Activated CD4-positive, alpha-beta memory T cell treated with anti-CD3 and anti-CD28 coated beads for 36 hours (primary cell): ENCODE measurements at places on chromosomes 11 and 22.

GRCh38 chr11:125301346-125301745 lies 136.8 kb downstream of the PKNOX2 start:
- DNase-seq = no peak

DNA sequence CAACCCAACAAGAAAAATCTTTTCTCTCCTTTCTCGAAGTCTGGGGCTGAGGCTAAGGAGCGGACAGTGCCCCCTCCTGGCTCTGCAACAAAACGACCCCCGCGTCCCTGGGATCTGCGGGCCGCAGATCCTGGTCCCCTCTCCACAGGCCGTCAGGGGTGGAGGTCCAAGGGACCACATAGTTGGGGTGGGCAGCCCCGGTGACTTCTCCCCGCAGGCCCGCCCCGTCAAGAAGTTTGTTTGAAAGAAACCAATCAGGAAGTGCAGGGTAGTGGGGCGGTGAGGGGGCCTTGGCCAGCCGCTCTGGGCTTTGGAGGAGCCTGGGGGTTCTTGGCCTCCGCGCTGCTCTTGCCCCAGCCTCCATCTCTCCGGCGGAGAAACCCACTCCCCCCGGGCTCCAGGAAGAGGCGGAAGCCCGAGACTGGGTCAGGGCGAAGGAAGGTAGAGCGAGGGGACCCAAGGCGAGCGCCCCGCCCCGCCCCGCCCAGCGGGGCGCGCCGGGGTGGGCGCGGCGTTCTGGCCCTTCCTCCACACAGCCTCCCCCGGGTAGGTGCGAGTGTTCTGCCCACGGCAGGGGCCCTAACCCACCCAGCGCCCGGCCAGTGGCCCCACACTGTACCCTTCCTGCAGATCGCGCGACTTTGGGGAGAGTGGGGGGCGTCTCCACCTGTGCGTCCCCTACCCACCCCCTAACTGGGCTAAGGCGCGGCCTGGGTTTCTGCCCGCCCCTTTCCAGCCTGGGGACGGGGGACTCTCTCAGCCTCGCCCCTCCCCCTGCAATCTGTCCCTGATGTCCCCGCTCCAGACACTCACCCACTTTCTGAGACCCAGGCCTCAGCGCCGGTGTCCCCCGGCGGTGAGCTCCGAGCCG lies 1.3 kb downstream of the TP53I11 start:
- DNase-seq = peak; percentile 37

- no peak for DNase-seq
Observed at GRCh38 chr11:9092072-9092471, 673 bp upstream of the SCUBE2 start.

DNA sequence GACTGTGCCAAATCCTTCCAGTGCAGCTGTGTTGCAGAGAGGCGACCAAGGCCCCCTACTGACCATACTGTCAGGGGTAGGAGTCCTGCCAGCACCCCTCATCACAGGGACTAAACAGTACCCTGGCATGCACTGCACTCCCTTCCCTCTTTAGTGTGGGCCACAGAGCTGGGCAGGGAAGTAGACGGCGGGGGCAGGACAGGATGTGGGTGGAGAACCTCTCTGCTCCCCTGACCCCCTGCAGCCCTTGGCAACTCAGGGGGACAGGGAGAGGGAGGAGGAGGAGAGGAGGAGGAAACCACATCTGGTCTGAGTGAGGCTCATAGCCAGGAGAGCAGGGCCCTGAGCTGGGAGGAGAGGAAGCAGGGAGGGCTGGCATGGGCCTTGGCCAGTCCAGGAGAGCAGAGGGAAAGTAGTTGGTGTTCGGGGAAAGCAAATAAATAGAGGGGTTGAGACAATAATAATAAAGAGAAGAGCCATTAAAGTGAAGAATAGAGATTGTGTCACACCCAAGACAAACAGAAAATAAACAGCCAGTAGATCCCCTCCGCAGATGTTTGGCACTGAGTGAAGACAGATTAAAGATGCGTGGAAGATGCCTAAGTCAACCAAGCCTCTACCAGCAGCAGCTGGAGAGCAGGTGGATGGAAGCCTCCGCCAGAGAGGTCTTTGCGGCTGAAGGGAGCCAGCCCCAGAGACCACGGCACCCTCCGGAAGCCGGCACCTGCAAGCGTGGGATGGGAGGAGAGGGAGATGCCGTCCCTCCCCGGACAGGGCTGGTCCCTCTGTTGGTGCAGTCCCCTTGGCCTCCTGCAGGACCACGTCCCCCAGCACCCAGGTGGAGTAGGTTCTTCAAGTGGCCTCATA lies 61.5 kb downstream of the RPUSD4 start:
- no peak for DNase-seq

GRCh38 chr11:131246663-131247062 lies 123.8 kb upstream of the NTM start:
- peak; percentile 11 for DNase-seq

- DNase-seq = no peak
Observed at GRCh38 chr11:68128682-68129327, 7.6 kb upstream of the CHKA start.

DNA sequence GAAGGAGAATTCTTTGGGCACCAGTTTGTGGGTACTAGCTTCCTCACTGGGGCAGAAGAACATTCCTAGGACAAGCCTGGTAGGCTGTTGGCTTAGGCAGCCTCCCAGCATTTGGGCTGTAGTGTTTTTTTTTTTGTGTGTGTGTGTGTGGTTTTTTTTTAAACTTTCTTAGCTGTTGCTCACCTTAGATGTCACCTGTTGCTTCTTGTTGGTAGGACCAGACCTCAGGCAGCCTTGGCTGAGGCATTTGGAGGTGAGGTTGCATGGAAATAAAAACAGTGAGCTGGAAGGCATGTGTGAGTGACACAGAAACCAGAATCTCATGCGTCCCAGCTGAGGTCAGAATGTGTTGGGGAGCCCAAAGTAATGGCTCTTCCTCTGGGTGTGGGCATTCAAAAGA lies 21.3 kb downstream of the AMPD3 start:
- DNase-seq = no peak

DNA sequence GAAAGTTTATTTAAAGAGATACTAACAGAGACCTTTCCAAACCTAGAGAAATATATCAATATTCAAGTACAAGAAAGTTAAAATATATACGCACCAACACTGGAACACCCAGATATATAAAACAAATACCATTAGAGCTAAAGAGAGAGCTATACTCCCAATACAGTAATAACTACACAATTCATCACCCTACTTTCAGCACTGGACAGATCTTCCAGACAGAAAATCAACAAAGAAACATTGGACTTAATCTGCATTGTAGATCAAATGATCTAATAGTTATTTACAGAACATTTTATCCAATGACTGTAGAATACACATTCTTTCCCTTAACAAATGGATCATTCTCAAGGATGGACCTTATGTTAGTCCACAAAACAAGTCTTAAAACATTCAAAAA lies 311.9 kb downstream of the METTL15 start:
- no peak for DNase-seq

- peak; percentile 78 for DNase-seq
Observed at GRCh38 chr22:24156141-24156912, 25.0 kb upstream of the SUSD2 start.

GRCh38 chr11:75400146-75400865 lies 988 bp downstream of the RPS3 start:
- no peak for DNase-seq

GRCh38 chr11:1230456-1231395 lies 7.9 kb downstream of the MUC5B start:
- no peak for DNase-seq

- DNase-seq = no peak
Observed at GRCh38 chr22:21736084-21736642, 569 bp upstream of the YPEL1 start.

GRCh38 chr11:1050581-1051355 lies 14.2 kb upstream of the MUC6 start:
- DNase-seq = peak; percentile 83

- DNase-seq = no peak
Observed at GRCh38 chr11:115300660-115301428, 203.4 kb downstream of the CADM1 start.

DNA sequence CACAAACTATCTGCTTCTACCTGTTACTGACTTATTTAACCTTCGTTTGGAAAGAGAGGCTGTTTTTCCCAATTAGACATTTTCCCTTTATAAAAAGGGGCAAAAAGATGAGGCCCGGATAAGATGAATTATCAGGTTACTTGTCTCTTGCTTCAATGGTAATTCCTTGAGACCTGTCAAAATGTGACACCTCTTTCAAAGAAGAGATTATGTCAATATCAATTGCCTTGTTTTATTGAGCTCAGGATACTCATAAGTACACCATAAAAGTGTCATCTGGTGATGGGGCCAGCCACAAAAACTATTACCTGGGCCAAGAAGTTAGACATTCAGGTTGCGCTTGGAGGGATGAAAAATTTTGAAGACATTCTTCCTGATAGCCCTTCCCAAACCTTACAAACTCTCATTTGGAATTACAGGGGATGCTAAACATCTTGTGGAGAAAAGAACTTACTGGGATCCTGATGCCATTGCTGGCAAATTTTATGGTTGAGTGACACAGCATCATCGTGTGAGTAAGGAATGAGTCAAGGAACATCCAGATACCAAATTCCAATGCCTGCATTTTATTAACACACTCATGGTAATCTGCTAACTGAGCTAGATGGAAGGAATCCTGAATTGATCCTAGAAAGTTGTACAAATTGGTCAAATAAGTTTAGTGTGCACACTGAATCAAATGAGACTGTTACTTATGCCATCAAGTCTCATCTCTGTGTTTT lies 1071.2 kb downstream of the LRRC4C start:
- no peak for DNase-seq

DNA sequence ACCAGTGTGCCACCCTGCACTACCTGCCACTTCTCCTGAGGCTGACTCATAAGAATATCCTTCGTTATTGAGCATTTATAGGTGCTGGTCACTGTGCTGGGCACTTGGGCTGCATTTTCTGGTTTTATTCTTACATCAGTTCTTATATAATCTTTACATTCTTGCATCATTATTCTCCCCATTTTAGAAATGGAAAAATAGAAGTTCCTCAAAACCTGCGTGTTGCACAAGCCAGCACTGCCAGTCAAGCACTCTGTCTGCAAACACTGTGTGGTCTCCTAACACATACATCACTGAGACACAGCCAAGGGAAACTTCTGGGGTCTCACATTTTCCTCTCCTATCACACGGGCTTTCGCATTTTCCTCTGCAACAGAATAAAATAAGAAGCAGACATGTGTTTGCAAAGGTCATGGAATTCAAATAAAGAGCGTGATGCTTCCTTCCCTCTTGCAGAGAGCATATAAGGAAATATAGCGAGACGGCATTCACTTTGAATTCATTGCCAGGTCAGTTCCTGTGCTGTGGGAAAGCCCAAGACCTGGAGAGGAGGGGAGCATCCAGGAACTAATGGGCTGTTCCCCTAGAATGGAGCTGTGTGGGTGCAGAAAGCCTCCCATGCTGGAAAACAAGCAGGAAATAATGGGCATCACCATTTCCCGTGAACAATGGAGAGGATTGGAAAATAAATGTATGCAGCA lies 73.9 kb upstream of the SEZ6L start:
- DNase-seq = no peak

DNA sequence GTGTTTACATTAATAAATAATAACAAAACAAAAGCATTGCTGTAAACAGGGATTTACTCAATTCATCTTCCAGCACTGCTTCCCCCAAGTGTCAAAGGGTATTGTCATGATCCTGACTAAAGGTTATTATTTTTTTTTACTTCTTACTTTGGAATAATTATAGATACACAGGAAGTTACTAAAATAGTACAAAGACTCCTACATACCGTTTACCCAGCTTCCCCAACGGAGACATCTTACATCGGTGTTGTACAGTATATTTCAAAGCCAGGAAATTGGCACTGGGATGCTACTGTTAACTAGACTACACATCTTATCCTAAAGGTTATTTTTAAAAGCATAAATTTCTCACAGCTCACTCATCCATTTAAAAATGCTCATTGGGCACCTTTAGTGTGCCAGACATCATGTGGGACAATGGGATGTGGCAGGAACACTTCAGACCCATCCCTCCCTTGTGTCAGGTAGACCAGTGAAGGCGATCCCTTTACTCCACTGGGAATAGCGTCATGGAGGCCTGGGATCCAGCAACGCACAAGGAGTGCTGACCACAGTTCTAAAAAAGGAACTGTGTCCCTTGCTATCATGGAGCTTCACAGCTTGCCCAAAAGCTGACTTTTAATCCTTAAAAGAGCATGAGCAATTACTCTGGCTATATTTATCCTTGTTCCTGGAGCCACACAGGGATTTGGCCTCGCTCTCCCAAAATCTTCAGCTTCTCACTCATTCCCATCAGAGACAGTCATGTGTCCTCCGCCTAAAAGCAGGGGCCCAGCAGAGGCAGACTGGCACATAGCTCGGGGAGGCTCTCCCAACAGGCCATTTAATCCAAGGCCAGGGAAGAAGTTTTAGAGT lies 3.1 kb upstream of the IRAG1 start:
- DNase-seq = no peak

DNA sequence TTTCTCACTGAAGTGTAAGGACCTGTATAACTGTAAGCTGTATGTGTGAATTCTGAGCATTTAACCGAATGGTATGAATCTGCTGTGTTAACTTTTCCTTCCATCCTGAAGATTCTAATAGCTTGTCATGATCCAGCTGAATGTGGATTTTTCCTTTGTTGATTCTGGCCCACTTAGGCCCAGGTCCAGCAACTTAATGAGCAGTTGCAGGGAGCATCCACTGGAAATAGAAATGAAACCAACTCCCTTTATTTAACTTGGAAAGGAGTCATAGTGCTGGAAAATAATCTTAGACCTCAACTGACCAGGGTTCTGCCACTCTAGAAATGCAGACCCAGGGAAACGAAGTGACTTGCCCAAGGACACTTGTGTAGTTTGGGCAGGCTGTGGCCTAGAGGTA lies 142.3 kb upstream of the MTNR1B start:
- DNase-seq = no peak

- no peak for DNase-seq
Observed at GRCh38 chr11:90890347-90890746, 667.5 kb upstream of the CHORDC1 start.

DNA sequence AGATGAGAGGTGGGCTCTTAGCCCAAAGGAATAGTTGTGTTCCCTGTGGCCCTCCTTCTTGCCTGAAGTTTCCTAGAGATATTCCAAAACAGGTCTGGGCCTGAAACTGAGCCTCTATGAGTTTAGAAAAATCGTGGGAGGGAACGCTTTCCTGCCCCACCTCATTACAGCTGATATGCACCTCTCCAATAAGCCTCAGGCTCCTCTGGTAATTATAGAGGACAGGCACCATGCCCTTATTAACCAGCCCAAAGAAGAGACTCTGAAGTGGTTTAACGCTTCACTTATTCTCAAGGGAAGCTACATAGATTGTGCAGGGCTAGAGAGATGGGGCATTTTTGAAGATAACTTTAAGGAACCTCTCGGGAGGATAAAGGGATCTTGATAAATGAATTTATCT lies 3.4 kb upstream of the MPZL2 start:
- no peak for DNase-seq

GRCh38 chr11:96200243-96200642 lies 142.8 kb downstream of the MAML2 start:
- no peak for DNase-seq

- DNase-seq = no peak
Observed at GRCh38 chr22:33756508-33756949, 163.7 kb downstream of the LARGE1 start.

- no peak for DNase-seq
Observed at GRCh38 chr11:12287374-12288211, 89.8 kb upstream of the PARVA start.

GRCh38 chr11:79940165-79940564 lies 499.3 kb upstream of the TENM4 start:
- no peak for DNase-seq

- DNase-seq = no peak
Observed at GRCh38 chr11:117070016-117070415, 28.2 kb downstream of the SIK3 start.

GRCh38 chr11:1258401-1259075 lies 35.7 kb downstream of the MUC5B start:
- no peak for DNase-seq

- no peak for DNase-seq
Observed at GRCh38 chr11:115955803-115956202, 451.6 kb upstream of the CADM1 start.

GRCh38 chr11:29963796-29964195 lies 53.0 kb downstream of the KCNA4 start:
- no peak for DNase-seq
